ENCODE measurements at places on chromosomes 2 and 18.

GRCh38 chr2:157830696-157831570 lies 45.2 kb downstream of the ACVR1 start:
- DNase-seq: no peak

- DNase-seq: no peak
These were observed 11.2 kb downstream of the ANKAR start for GRCh38 chr2:189685540-189686229.

- DNase-seq: no peak
These were observed 253.3 kb upstream of the OSR1 start for GRCh38 chr2:19611491-19612332.

DNA sequence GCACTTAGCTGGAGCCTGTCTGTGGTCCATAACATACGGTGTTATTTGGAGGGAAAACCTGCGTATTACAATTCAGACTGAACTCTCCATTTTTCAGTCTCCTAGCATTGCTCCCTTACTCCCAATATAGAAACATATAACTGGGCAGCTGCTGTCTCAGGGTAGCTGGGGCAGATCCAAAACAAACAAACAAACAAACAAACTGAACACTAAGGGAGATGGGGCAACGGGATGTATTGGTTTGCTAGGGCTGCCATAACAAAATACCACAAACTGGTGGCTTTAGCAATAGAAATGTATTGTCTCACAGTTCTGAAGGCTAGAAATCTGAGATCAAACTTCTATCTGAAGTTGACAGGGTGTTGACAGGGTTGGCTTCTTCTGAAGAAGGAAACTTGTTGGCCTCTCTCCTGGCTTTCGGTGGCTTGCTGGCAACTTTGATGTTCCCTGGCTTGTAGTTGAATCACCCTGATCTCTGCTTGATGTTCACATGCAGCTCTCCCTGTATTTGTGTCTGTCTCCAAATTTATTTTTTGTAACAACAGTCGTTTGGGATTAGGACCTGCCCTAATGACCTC lies 329.3 kb upstream of the ZNF804A start:
- no peak for DNase-seq

- DNase-seq: no peak
These were observed 676.1 kb upstream of the CELF4 start for GRCh38 chr18:38241736-38242135.

DNA sequence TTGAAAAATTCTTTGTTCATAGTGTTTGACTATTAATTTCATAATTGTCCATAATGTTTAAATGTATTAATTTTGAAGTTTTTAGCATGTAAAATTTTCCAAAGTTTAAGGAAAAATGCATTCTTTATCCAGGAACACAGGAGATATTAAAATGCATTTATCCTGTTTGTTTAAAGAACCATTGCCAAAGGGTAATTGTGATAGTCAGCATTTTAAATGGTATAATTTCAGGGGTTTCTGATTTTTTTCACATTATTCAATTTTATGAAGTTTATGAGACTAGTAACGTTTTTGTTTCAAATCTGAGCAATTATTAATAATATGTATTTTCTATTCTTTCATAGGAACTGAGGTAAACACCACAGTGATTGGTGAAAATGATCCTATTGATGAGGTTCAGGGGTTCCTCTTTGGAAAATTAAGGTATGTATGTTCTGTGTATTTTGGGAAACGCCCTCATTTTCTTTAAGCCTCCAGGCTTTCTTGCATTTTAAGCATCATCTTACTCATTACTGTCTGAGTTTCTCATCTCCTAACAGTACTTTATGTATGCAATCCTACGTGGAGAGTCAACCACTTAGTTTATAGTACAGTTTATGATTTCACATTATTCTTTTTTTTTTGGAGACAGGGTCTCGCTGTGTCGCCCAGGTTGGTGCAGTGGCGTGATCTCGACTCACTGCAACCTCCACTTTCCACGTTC lies 25.1 kb downstream of the UGGT1 start:
- no peak for DNase-seq

DNA sequence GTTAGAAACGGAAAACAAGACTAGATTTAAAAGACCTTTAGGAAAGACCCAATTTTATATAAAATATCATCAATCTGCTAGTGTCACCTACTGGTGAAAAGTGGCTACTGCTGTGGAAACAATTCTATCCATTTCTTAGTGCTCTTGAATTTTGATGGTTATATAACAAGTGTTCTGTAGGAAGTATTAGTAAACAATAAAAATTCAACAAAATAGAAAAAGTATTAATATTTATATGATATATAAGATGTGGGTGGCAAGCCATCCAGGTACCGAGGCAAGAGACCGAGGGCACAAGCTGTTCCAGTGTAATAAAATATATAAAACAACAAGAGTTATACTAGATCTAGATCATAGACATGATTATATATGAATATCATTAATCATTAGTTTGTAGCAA lies 6.2 kb upstream of the TMEM87B start:
- DNase-seq: no peak

- no peak for DNase-seq
These were observed 119.0 kb upstream of the SYT4 start for GRCh38 chr18:43396266-43396665.

GRCh38 chr2:161028581-161028980 lies 131.6 kb upstream of the TANK start:
- DNase-seq: no peak

DNA sequence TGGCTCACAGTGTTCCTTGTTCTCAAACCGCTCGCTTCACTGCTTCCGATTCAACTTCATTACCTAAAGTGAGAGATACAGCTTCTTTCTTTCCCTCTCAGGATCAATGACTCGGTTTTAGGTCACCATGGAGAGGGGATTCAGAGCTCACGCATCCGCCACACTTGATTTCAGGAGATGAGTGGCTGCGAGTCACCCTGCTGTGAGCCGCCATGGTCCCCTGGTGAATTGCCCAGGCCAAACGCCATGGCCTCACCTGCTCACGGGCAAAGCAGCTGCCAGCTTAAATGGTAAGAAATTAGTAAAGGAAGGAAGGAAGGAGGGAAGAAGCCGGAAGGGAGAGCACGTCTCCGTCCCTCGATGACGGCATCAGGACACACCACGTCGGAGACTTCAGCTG lies 60.5 kb downstream of the ADNP2 start:
- DNase-seq: no peak

- DNase-seq: no peak
These were observed 71.2 kb downstream of the BCL2L11 start for GRCh38 chr2:111191877-111192276.

DNA sequence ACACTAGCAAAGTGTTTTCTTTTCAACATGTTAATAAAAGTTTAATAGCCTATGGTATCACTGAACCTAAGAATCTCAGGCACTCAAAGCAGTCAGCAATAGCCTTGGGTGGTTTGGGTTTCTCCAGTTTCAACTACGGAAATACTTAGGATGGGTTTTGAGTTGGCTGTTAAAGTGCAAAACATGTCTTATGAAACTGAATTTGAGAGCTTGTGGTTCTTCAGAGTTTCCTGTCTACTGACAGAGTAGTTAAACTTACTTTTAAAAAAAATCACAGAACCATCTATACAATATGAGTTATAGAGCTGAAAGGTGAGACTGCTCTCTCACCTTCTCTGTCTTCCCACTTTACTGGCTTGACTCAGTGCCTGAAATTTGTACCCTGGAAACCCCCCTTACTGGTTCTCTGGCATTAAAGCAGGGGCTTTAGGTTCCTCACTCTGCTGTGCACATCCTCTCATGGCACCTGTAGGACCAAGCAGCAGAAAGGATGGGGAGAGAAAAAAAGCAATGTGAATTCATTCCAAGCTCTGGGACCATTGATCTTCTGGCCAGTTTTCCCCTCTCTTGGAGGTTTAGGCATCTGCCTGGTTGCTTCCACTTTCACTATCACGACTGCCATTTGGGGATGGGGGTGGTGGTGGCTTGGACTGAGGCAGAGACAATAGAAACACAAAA lies 18.1 kb downstream of the CCDC141 start:
- DNase-seq: no peak

DNA sequence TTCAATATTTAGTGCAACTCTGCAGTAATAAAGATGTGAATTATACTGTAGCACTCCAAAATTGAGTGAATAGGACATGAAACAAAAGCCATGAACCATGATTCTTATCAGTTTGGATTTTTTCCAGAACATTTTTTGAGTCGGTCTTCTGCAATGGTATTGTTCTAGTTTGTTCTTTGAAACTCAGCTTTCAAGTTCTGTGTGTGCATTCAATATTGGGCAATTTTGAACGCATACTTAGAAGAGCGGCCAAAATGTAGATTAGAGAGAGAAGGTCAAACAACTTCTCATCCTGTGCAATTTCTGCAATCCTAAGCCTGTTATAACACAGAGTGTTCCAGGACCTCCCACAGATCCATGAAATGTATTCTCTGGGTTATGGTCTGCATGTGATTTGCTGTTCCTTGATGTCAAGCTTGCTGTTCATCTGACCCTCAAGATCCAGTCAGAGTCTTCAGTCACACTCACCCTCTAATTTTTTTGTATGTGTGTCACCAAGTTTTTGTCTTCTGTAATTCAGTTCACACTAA lies 48.3 kb downstream of the TSPYL6 start:
- no peak for DNase-seq

DNA sequence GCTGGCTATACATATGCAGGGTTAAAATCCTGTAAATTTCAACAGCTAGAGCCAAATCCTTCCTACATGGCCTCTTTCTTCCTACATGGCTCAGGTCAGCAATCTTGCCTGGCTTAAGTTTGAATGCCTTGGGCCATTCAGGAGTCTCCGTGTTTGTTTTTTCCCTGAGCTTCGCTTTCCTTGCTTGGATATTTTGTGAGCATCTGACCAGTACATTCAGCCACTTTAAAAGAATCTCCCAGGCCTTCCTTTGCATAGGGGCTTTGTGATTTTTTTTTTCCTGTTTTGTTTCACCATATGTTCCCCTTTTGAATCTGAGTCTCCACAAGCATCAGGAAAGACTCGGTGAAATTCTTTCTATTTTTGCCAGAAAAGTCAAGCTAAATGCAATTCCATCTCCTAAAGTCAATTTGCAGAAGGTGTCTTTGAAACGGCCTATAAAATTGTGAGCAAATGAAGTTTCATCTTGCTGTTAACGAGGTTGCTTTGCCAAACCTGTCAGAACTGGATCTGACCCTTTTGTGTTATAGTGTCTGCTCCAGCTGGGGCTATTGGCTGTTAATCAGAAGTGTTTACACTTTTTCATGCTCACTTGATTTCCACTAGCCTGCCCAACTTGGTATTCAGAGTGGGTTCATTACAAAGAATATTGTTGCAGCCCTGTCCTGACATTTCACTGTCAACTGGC lies 256.9 kb downstream of the DCC start:
- DNase-seq: no peak

- DNase-seq: no peak
These were observed 9.0 kb downstream of the TWSG1 start for GRCh38 chr18:9343577-9343976.

DNA sequence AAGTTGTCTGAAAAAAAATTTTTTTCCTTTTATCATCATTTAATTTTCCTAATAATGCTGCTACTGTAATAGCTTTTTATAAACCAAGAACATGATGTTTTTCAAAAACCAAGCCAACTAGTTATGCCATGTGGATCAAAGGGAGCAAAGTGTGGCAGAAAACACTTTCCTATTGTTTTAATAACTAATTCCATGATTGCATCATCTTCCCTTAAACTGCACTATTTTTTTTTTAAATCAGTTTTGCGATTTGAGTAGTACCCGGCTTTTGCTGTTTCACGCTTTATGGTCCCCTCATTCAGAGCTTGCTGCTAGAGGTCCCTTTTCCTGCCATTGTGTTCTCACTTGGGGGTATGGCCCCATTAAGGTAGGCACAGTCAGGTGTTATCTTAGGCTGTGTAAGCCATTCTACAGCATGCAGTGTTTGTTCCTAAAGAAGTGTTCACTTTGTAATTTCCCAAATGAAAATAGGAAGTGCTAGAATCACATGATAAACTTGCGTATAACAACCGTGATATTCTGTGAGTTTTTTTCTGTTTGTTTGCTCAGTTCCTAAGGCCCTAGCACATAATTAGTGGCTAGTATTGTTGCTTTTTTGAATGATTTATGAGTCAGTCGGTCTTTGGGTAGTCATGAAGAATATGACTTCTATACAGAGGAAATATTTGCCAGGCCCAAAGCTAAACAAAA lies 225.8 kb downstream of the PTGR3 start:
- no peak for DNase-seq

GRCh38 chr2:103010306-103010705 lies 248.5 kb downstream of the TMEM182 start:
- no peak for DNase-seq

DNA sequence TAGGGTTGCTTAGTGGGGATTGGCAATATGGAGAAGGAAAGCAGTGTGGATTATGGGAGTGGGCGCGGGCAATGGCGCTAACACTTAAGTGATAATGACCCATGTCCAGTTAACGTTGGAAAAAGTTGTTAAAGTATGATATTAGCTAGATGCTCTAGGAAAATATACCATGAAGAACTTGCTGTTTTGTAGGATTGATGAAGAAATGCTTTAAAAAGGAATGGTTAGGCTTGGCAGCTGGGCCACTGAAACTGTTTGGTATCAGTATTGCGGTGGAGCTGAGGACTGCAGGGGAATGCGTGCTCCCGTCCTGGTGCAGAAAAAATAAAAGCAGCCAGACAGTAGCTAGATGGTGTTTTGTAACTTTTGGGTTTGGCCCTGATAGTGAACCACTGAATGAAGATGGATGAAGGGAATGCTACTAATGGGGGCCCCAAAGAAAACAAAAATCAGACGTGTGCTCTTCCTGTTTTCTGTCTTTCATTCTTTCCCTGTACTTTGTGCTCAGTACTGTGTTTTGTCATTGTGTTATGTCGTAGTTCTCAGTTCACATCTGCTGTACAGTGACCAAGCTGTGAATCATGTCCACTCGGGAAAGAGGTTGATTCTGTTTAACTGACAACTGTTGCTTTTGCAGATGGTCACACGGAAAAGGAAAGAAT lies 999 bp downstream of the INSIG2 start:
- DNase-seq: no peak

Data from activated CD4-positive, alpha-beta T cell treated with anti-CD3 and anti-CD28 coated beads for 1 hour (primary cell).